ENCODE measurements at places on chromosomes 1 and 21.

DNA sequence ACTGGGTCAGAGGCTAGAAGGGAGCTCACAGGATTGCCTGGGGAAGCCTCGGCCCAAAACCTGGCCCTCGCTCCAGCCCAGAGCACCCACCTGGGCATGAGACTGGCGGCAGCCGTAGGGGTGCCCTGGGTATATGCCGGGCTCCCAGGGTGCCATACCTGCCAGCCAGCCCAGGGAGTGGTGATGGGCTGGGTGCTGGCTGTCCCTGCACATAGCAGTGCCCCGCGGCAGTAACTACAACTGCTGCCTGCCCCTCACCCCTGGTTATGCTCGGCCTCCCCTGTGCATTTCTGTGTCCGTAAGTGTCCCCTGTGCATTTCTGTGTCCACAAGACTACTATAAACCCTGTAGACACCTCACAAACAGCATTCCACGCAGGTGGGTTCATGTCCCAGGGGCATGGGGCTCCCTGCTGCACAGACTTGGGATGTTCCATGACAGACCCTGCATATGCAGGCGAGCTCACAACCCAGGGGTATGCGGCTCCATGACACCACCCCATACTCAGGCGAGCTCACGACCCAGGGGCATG lies 5.8 kb upstream of the SPATC1L start:
- H3K4me1 ChIP-seq: peaks cover 3% of the 10 kb centered on the region
- no peak overlapping the region for H3K4me3 ChIP-seq
- H3K36me3 ChIP-seq: peaks cover 32% of the 10 kb centered on the region
- no peak overlapping the region for H3K27ac ChIP-seq
- no peak for DNase-seq

DNA sequence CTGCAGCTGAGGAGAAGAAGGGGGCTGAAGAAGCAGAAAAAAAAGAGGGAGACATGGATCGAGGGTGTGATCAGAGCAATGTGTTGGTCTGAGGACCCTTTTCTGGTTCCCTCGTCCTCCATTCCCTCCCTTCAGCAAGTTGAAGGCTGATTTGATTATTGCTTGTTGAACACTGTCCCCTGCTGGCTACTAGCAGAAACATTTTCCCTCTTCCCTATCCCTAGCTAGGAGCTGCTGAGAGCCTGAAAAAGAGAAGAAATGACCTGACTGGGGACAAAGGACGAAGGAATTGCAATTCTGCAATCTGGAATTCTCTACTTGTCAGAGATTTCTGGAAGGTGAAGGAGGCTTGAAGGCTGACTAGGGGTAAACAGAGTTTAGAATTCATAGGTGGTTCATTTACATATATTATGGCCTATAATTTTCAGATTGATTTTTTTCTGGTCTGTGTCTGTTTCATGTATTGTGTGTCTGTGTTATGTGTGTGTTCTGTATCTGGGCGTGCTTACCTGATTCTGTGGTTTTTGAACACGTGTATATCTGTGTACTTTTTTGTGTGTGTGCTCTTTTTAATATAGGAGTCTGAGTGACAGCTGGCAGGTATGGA lies 9.8 kb downstream of the NHLH1 start:
- peak overlapping the region; percentile 33 for H3K4me3 ChIP-seq
- peaks cover 26% of the 10 kb centered on the region for H3K4me1 ChIP-seq
- no peaks in the 10 kb centered on the region for H3K27me3 ChIP-seq
- H3K36me3 ChIP-seq: no peaks in the 10 kb centered on the region

DNA sequence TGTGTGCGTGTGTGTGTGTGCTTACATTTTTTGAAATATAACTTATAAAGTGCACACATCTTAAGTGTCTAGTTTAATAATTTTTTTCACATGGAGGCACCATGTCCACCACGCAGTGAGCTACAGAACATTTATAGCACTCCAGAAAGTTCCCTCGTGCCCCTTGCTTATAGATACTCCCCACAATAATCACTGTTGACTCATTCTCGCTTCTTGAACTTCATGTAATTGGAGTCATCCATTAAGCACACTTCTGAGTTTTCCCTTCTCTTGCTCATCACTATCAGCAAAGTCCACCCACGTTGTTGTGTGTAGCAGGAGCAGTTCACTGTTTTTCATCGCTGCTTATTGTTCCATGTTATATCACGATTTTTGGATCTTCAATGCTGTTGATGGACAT lies 78.4 kb upstream of the DISP3 start:
- H3K27ac ChIP-seq: no peak overlapping the region
- H3K27me3 ChIP-seq: peaks cover 13% of the 10 kb centered on the region
- H3K4me3 ChIP-seq: no peak overlapping the region
- no peak for DNase-seq
- H3K4me1 ChIP-seq: no peaks in the 10 kb centered on the region
- H3K36me3 ChIP-seq: no peaks in the 10 kb centered on the region

DNA sequence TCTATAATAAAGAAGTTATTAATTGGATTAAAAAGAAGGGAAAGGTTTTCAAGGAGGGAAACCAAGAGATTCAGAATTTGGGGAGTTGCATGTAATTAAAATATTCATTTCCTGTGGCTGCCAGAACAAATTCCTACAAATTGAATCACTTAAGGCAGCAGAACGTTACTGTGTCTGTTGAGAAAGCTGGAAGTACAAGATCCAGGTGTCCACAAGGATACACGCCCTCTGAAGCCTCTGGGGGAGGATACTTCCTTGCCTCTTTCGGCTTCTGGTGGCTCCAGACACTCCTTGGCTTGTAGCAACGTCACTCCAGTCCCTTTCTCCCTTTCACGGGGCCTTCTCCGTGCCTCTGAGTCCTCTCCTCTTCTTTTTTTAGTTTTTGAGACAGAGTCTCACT lies 67.9 kb downstream of the KAZN start:
- H3K4me1 ChIP-seq: no peaks in the 10 kb centered on the region
- no peak for DNase-seq
- H3K27me3 ChIP-seq: peaks cover 4% of the 10 kb centered on the region
- no peak overlapping the region for H3K4me3 ChIP-seq
- H3K36me3 ChIP-seq: no peaks in the 10 kb centered on the region
- no peak overlapping the region for H3K27ac ChIP-seq

- no peaks in the 10 kb centered on the region for H3K4me1 ChIP-seq
- H3K27me3 ChIP-seq: no peaks in the 10 kb centered on the region
- H3K36me3 ChIP-seq: no peaks in the 10 kb centered on the region
Measured at GRCh38 chr1:96259399-96259798, 462.2 kb upstream of the PTBP2 start.

DNA sequence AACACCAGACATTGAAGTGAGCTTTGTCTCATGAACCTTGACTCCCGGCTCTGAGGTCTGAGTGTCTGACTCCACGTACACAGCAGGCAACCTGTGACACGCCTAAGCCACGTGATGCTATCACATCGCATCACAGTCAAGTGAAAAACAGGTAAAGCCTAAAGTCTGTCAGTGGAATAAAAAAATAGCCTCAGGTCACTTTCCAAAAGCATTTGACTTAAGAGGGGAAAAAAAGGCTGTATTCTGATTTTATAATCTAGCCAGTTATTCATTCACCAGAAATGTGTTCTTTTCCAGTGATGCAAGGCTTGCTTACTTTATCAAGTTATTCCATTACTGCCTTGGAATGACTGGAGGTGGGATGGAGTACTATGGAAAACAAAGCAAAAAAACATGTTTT lies 163.2 kb upstream of the HMCN1 start:
- H3K4me3 ChIP-seq: no peak overlapping the region
- DNase-seq: no peak
- H3K4me1 ChIP-seq: peaks cover 48% of the 10 kb centered on the region
- H3K27ac ChIP-seq: no peak overlapping the region
- no peaks in the 10 kb centered on the region for H3K27me3 ChIP-seq
- H3K36me3 ChIP-seq: no peaks in the 10 kb centered on the region

DNA sequence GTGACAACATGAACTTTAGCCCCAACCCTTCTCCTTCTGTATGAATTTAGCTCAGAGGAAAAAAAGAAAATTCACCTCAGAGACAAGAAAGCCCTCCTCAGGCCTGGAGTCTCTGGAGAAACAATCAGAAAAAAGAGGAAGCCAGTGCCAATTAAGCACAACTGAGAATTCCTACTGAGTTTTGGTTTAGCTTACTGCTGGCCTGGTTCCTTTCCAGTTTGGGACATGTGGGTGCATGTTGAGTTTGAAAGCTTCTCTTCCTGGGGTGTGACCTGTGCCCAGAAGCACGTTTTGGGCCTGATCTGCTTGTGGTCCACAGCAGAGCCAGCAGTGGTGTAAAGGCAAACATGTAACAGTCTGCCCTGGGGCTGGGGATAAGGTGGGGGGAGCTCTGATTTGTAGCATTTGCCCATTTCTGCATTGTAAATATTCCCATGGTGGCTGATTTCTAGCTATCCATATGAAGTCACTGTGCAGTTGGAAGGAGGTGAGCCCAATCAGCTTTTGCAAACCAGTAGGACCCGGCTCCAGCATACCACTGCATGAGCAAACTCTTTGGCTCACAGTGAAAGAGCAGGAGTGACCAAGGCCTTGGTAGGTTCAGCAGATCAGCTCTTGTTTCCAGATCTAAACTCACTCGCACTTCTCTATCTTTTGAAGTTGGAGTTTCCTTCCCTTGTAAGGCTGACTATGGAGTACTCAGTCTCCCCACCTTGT lies 4.7 kb upstream of the THEM5 start:
- H3K27me3 ChIP-seq: peaks cover 3% of the 10 kb centered on the region
- no peaks in the 10 kb centered on the region for H3K36me3 ChIP-seq
- DNase-seq: no peak
- H3K4me3 ChIP-seq: no peak overlapping the region

DNA sequence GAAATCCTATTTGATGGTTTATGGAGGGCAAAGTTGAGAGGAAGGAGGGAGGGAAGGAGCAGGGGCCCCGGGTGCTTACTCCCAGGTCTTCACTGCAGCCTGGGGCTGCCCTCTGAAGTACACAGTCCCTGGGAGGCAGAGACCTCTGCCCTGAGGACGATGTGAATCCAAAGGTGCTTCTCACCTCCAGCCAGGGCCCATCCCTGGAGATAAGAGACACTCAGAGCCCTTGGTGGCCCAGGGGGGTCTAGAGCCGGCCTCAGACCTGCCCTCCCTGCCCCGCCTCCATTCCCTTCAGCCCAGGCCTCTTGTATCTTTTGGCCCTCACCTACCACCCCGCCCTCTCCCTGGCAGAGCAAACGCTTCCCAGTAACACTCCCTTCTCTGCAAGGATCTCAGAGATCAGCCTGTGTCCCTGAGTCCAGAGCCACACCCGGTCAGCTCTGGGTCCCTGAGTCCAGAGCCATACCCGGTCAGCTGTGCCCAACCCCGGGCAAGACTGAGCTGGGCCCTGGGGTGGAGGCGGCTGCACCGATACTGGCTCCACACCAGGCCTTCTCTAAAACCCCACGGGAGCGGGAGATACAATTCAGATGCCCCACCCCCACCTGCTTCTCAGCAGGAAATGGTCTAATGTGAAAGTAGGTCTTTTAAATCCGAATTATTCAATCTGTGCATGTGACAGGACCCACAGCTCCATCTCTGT lies 3.6 kb upstream of the GNB1 start:
- H3K27me3 ChIP-seq: no peaks in the 10 kb centered on the region
- H3K27ac ChIP-seq: no peak overlapping the region
- H3K4me1 ChIP-seq: peaks cover 44% of the 10 kb centered on the region
- no peak overlapping the region for H3K4me3 ChIP-seq
- H3K36me3 ChIP-seq: peaks cover 3% of the 10 kb centered on the region
- no peak for DNase-seq

DNA sequence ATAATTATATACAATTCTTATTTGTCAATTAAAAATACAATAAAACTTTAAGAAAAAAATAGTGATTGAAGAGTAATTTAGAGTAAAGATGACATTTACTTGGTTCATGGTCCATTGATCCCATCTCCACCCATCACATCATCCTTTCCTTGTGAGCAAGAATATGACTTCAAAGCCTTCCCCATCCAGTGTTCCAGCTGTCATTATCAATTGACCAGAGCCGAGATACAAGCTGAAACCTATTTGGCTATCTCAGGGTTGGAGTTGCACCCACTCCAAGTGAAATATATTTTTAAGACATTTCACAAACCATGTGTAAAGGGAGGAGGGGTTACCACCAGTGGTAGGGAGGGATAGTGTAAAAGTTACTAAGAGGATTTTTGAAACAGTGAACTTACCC lies 428.9 kb upstream of the C1orf87 start:
- H3K4me1 ChIP-seq: no peaks in the 10 kb centered on the region
- H3K4me3 ChIP-seq: no peak overlapping the region
- DNase-seq: no peak

DNA sequence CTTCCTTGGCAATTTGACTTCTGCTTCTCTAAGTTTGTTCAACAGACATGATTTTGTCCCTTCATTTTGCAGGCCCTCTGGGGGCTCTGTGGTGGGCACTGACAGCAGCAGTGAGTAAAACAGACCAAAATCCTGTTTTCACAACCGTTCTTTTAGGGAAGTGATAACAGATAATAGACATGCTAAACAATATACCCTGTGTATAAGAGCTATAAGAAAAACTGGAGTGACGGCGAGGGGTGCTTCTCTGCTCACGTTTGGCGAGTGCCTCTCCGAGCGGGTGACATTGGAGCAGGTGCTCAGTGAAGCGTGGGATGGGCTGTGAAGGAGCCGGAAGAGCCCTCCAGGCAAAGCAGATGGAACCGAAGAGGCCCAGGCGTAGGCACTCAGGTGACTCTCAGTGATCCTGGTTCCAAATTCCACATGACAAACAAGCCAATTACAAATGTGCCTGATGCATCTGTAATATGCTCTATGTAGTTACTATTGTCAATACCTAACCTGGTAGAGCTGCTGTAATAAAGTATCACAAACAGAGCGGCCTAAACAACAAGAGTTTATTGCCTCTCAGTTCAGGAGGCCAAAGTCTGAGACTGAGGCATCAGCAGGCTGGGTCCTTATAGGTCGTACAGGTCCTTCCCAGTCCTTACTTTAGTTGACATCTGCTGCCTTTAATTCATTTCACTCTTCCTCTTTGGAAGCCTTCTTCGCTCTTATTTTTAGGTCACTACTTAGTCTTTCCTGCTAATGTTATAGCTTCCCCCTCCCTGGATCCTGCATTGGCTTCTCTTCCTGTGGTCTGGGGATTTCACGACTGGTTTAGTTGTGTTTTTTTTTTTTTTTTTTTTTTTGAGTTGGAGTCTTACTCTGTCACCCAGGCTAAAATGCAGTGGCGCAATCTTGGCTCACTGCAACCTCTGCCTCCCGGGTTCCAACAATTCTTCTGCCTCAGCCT lies 20.1 kb downstream of the OR2B11 start:
- no peaks in the 10 kb centered on the region for H3K36me3 ChIP-seq
- DNase-seq: no peak
- H3K27ac ChIP-seq: peak overlapping the region; percentile 62
- H3K27me3 ChIP-seq: no peaks in the 10 kb centered on the region

GRCh38 chr1:70462611-70463010 lies 51.5 kb downstream of the CTH start:
- no peak for DNase-seq
- H3K27me3 ChIP-seq: peaks cover 9% of the 10 kb centered on the region
- H3K4me3 ChIP-seq: no peak overlapping the region
- no peaks in the 10 kb centered on the region for H3K36me3 ChIP-seq

- peaks cover 13% of the 10 kb centered on the region for H3K4me1 ChIP-seq
- DNase-seq: no peak
- H3K27ac ChIP-seq: no peak overlapping the region
- H3K27me3 ChIP-seq: no peaks in the 10 kb centered on the region
- no peaks in the 10 kb centered on the region for H3K36me3 ChIP-seq
- no peak overlapping the region for H3K4me3 ChIP-seq
Measured at GRCh38 chr1:198942466-198942865, 303.6 kb downstream of the PTPRC start.

All from activated B cell treated with CpG ODN at 0.5 μM for 24 hours (primary cell).